Kidney tubule cell (primary cell): ENCODE measurements at places on chromosomes 7 and 10.

DNA sequence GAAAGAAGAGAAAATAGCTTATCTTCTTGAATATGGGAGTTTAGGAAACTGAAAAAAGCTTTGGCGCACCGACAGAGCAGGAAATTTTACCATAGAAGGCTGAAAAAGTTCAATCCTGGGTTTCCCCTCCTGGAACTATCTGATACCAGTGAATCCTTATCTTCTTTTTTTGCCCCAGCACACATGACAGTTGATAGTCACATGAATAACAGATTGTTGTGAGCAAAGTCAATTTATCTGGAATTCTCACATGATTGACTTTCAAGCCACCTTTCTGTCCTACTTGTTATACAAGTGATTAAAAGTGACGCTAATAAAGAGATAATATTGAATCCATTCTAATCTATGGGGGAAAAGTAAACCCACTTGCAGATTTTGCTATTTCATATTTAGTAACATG is 365.8 kb upstream of the NPVF start:
- no peak for DNase-seq

DNA sequence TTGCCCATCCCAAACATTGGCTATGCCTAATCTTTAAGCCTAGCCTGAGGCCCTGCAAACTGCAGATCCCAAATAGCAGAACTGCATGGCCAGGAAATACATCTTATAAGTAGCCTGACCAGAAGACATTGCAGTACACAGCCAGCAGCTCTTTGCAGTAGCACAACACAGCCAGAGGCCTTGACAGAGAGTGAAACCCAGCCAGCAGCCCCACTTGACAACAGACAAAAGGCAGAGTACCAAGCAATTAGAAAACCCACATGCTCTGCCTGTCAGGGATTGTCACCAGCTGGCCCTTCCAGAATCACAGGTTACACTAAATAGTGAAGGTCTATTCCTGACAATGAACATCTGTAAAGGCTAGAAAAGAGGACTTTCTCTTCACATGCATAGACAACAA is 242.8 kb upstream of the TMEM72 start:
- DNase-seq, result no peak

DNA sequence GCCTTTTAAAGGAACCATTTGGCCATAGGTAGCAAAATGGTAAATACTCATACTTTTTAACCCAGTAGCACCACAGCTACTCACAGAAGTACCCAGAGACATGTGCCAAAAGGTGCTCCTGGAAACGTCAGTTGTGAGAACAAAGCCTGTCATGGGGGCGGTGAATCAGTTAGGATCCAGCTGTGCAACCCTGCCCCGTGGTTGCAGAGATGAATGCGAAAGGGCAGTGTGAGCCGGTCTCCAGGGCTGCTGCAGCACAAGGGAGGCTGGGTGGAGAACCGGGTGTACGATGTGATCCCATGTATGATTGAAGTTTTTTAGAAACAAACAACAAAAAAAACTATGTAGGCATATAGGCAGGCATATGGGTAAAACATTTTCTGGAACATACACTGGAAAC is 1.3 kb upstream of the LRRC18 start:
- DNase-seq, result no peak

DNA sequence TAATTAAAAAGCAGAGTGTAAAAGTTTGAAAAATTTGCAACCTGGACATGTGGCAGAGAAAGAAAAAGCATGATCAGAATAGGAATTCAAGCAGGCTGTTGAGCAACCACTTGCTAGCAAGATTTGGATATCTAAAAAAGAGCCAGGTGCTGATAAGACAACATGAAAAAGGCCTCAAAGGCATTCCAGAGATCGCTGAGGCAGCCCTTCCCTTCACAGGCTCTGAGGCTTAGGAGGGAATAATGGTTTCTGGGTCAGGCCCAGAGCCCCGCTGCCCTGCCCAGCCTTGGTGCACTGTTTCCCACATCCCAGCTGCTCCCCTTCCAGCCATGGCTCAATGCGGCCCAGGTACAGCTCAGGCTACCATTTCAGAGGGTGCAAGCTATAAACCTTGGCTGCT is 64.1 kb upstream of the EEPD1 start:
- no peak for DNase-seq

GRCh38 chr7:137942484-137943115 is 59.3 kb downstream of the CREB3L2 start:
- DNase-seq, result no peak

DNA sequence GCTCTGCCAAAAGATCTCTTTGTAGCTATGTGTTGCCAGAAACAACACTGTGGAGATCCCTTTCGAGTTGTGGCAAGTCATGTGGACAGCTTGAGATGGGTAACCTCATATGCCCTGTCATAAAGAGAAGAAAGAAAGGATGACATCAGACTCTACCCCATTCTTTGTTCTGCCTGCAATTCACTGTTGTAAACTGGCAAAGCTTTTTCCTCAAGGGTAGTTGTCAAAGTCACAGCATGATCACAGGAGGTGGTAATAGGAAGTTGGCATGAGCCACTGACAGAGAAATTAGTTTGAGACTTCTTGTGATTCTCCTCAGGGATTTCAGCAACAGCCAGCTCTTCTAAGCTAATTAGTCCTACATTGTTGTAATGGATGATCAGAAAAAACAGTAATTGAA is 19.4 kb upstream of the MINDY3 start:
- DNase-seq, result no peak

DNA sequence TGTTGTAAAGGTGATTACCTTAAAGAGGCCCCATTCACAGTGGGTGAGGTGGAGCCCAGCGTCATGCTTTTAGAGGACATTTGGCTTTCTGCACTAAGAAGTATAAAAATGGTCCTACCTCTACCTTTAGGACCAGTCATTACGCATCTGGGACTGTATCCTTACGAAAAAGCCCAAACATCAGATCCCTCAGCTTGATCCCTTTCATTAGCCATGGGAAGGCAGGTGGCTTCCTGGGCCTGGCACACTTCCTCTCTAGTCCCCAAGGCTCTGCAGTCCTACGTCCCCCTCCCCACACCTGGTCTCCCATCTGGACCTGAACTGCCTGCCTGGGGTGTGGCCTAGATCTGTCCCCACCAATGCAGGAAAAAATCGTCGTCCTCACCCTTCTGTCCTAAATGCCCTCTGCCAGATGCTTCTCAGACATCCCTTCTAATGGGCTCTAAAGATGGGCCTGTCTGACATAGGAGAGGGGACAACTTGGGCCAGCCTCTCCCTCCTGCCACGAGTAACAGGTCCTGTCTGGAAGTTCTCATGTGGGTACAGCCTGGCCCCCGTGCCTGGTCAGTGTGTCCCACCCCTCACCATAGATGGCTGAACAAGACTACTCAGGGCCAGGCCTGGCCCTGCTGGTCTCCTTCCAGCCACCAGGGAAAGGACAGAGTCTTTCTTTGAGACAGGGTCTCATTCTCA is 11.8 kb upstream of the SLC18A3 start:
- DNase-seq, result no peak

- peak; percentile 12 for DNase-seq
These were observed 84.2 kb upstream of the FRMD4A start for GRCh38 chr10:14414901-14415300.
